CD8-positive, alpha-beta memory T cell (primary cell): ENCODE measurements at places on chromosomes 1 and 21.

GRCh38 chr1:10489291-10490055, 14.7 kb downstream of the PEX14 start:
- DNase-seq = no peak

- DNase-seq = no peak
Observed at GRCh38 chr1:66671455-66671854, 80.8 kb upstream of the DYNLT5 start.

- DNase-seq = no peak
Observed at GRCh38 chr1:216983823-216984222, 260.6 kb upstream of the ESRRG start.

DNA sequence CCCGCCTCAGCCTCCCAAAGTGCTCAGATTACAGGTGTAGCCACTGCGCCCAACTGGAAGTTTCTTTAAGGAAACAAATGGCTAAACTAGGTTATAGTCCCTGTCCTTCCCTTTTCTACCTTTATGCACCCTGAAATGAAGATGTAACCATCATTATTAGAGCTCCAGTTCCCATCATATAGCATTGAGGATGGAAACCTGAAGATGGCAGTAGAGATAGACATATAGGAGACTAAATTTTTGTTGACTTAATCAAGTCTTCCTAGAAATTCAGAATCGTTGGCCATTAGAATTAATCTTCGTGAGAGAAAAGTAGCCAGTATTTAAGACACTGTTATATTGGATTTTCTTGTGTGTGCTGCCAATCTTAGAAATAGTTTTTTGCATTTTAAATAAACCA, 1016.3 kb upstream of the NCAM2 start:
- no peak for DNase-seq

DNA sequence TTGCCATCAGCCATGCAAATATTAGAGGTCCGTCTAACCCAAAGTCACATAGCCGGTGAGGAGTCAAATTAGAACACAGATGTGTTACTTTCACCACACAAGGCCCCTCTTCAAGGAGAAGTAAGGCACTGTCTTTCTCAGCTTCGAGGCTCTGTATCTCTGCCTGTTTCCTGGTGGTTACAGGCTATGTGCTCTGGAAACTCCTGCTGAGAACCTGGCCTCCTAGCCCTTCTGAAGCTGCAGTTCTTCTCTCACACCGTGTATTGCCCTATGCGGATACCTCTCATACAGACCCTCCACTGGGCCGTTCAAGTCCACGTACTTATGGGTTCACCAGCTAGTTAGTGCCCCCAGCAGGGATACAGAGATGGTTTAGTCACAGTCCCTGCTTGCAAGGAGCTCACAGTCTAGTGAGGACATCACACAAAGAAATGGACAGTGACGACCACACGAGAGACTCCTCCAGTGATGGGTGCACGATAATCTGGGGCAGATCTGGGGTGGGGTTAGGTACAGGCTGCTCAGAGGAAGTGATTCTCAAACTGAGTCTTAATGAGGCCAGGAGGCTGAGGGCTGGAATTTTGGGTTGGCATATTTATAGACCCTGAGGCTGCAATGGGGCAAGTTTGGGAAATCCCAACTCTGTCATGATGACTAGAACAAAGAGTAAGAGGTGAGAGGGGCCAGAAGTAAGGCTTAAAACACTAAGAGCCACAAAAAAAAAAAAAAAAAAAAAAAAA, 22.8 kb upstream of the ELOA start:
- no peak for DNase-seq

- DNase-seq = no peak
Observed at GRCh38 chr1:47930210-47930840, 66.9 kb downstream of the TRABD2B start.

- peak; percentile 44 for DNase-seq
Observed at GRCh38 chr1:41365772-41366454, 4.7 kb downstream of the FOXO6 start.

DNA sequence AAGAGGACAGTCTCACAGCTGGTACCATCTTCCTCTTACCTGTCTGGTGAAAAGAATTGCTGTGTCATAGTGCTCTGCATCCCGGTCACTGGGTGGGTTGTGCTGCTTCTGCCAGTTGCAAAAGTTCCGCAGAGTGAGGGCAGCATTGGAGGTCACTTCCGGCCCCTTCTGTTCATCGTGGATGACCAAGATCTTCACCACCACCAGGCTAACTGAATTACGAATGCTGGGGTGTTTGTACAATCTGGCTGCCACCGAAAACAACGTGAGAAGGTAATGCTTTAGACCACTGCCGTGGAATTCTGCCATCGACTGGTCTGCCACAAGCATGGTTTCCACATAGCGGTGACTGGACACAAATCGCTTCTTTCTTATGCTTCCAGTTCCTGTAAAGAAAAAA, 2.9 kb downstream of the ADAMTS1 start:
- DNase-seq = no peak

DNA sequence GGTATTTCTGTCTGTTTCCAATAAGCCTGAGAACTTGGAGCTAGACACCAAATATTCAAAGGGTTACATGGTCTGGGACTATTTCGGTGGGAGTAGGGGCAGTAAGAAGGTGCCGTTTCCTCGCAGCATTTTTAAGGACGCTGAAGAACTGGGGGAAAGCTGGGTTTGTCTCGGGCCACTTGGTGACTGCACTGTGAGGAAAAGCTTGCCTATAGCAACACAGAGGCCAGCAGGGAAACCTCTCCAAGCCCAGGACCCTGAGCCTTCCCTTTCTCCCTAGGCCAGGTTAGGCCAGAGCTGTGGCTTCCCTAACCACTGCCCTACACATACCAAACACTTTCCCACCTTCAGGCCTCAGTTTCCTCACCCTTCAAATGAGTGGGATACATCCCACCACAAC, 3.3 kb downstream of the GLIS1 start:
- DNase-seq = no peak

DNA sequence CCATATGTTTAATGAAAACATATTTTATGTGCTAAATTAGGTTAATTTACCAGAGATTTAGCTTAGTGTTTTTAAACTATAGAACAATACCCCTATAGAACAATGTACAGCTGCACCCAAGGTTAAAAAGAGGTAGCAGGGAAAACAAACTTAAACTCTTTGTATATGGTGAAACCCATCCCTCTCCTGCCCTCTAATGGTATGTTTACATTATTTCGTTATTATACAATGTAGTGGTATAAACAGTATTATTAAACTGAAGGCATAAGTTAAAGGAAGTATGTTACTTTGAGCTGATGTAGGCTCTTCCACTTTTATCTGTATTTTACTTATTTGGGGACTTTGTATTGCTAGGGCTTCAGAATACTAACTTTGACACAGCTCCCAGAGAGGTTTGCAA, 16.7 kb upstream of the ZYG11A start:
- DNase-seq = no peak

- no peak for DNase-seq
Observed at GRCh38 chr1:33300673-33301072, 20.2 kb downstream of the A3GALT2 start.

- no peak for DNase-seq
Observed at GRCh38 chr1:227789084-227790033, 26.1 kb upstream of the PRSS38 start.

- no peak for DNase-seq
Observed at GRCh38 chr1:39623053-39623452, 16.4 kb downstream of the HEYL start.

- DNase-seq = no peak
Observed at GRCh38 chr1:40306296-40306695, 10.8 kb downstream of the COL9A2 start.

GRCh38 chr1:244219802-244220201, 168.7 kb downstream of the ZBTB18 start:
- no peak for DNase-seq

DNA sequence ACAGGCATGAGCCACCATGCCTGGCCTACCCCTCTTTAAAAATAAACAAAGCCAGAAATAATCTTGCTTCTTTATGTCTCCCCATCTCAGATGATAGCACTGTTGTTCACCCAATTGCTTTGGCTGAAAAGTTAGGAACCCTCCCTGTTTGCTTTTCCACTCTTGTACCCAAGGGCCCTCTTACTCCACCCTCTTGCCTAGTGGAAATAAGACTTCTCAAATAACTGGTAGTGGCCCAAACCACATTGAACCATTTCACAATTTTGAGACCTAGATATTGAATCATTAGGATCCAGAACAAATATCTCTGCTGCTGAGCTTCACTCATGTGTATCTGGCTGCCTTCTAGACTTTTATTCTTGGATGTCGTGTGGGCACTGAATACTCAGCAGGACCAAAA, 37.7 kb downstream of the RNF220 start:
- no peak for DNase-seq

- DNase-seq = no peak
Observed at GRCh38 chr1:173347282-173347818, 129.8 kb upstream of the PRDX6 start.

- no peak for DNase-seq
Observed at GRCh38 chr1:11595285-11595684, 58.9 kb downstream of the FBXO2 start.
